ENCODE measurements at places on chromosomes 6 and 20. TPM values are rescaled to one million over a fixed set of nuclear protein-coding genes. Genes with fewer than 3 reads are reported as not detected.

PDE7B gene
- 43.3 TPM for total RNA-seq

ACSS1 gene
- total RNA-seq, result 0.63 TPM

HCK gene
- not detected for total RNA-seq

RAD21L1 gene
- under 0.01 TPM for total RNA-seq

LTA gene
- not detected for total RNA-seq

CYP21A2 gene
- under 0.01 TPM for total RNA-seq

PABPC1L gene
- total RNA-seq, result 6.8 TPM

GABRR2 gene
- 0.16 TPM for total RNA-seq

TIAM2 gene
- 8.5 TPM for total RNA-seq

IL17F gene
- total RNA-seq, result not detected

MYO6 gene
- 10.8 TPM for total RNA-seq

CLPSL1 gene
- not detected for total RNA-seq

MAK gene
- not detected for total RNA-seq

TUBE1 gene
- total RNA-seq, result 13.6 TPM

ZSCAN23 gene
- total RNA-seq, result 6.1 TPM

FAM209B gene
- total RNA-seq, result not detected

DAAM2 gene
- total RNA-seq, result 4.7 TPM

All from bronchial smooth muscle cell (primary cell).